ENCODE measurements at places on chromosomes 4 and X. TPM values are rescaled to one million over a fixed set of nuclear protein-coding genes. Genes with fewer than 3 reads are reported as not detected.

GRCh38 chr4:183599690-183600089, 59.3 kb downstream of the RWDD4 start:
- DNase-seq = no peak

GRCh38 chrX:22803353-22803752, 196.4 kb upstream of the DDX53 start:
- no peak for DNase-seq

The CLDN24 gene
- total RNA-seq = not detected

DNA sequence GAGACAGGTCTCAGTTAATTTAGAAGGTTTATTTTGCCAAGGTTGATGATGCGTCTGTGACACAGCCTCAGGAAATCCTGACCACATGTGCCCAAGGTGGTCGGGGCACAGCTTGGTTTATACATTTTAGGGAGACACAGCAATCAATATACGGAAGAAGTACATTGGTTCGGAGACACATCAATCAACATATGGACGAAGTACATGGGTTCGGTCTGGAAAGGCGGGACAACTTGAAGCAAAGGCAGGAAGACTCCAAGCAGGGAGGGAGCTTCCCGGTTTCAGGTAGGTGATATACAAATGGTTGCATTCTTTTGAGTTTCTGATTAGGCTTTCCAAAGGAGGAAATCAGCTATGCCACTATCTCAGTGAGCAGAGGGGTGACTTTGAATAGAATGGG, 225.2 kb upstream of the ZFP42 start:
- DNase-seq = no peak

The C4orf36 gene
- 1.1 TPM for total RNA-seq

DNA sequence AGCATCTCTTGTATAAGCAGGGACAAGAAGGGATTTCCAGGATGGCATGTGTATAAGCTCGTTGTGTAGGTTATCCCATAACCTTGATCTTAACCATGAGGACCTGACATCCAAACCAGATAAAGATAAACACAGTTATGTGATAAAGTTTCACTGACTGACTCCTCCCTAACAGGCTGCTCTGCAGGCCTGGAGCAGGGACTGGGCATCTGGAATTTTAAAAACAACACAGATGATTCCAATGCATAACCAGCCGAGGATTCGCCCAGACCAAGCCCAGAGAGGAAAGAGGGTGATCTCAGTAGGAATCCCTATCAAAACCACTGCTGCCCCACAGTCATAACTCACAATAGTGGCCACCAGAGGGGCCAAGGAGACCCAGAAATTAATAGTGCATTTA, 22.7 kb downstream of the KLF3 start:
- DNase-seq = no peak

DNA sequence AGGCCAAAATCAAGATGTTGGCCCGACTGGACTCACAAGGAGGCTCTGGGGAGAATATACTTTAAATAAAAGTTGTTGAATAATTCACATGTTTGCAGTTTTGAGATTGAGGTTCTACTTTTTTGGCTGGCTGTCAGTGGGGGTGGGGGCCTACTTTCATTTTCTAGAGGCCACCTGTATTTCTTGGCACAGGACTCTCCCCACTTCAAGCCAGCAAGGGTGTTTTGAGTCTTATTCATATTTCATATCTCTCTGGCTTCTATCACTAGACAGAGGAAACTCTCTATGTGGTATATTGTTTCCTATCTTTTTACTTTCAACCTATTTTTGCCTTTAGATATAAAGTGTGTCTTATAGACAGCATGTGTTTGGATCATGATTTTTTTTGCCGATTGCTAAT, 266.4 kb downstream of the PRR32 start:
- no peak for DNase-seq

DNA sequence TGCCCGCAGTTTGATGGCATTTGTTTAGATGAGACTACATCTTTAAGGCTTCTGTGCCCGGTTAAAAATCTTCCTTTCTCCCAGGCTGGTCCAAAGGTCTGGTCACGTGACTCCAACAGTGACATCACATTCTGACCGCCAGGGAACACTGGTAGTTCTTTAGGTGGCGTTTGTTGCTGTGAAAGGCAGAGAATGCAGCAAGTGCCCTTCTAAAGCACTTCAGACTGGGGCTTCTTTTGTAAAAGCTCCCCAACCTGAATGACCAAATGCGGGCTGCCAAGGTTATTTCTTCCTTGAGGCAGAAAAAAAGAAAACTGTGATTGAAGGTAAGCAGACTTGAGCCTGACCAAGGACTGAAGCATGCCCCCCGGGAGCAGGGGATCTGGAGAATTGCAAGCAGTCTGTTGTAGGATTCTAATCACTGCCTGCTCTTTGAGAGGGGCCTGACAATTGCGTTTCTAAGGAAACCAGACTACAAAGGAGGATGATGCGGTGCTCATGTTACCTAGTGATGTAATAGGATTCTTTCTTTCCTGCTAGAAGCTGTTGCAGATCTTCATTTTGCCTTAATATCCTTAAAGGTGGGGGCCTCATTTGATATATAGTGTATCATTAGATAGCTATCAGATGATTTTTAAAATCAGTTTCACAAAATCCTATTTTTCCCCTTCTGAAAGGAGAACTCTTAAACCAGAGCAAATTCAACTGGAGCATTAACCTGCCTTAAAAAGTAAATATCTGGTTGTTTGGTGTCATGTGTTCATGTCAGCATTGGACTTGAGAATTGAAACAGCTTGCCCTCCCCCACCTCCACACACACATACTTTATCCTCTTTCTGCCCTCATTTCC, 133.1 kb downstream of the AKAP4 start:
- no peak for DNase-seq

The SSX5 gene
- not detected for total RNA-seq

Data from left ventricle myocardium superior (tissue), 1 donor.